SJSA1 (cell line): ENCODE measurements at places on chromosomes 7 and 10. TPM values are rescaled to one million over a fixed set of nuclear protein-coding genes. Genes with fewer than 3 reads are reported as not detected.

DNA sequence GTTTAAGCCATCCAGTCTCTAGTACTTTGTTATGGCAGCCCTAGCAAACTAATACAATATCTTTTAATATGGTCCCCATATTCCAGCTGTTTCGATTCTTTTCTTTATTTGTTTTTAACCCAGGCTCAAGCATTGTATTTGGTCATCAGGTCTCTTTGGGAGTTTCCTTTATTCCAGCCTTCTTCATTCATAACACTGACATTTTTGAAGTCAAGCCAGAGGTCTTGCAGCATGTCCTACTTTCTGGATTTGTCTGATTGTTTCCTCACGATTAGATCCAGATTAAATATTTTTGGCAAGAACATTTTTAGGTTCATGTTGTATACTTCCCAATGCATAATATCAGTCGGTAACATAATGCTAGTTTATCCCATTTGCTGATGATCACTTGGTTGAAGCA lies 11.8 kb downstream of the SLC25A13 start:
- no peak for DNase-seq

The CARD11 gene
- 0.22 and 0.50 TPM in 2 replicates for total RNA-seq

The CYP2E1 gene
- total RNA-seq: 0.37 TPM in 1 of 2 replicates, not detected in the other

The LIPJ gene
- total RNA-seq: not detected in 2 replicates

- no peak for DNase-seq
Measured at GRCh38 chr10:48282829-48283228, 8.3 kb upstream of the FRMPD2 start.

DNA sequence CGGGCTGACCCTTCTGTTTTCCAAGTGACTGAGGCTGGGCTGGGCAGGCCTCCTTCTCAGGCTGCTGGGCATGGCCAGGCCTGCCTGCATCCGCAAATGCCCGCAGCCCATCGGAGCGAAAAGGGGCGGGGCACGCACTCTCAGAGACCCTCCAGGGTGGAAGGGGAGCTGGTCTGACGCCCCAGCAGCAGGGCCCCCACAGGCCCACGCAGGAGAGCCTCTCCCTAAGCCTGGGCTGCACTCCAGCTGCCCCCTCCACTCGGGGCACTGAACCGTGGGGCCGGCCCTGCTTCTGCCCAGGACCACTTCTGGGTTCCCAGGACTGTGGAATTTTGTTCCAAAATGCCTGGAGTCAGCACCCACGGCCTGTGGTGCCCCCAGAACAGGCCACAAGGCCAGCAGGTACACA lies 9.3 kb downstream of the ADAP1 start:
- DNase-seq: no peak

- DNase-seq: no peak
Measured at GRCh38 chr7:83015916-83016315, 146.8 kb downstream of the PCLO start.

- no peak for DNase-seq
Measured at GRCh38 chr7:158563051-158563450, 24.6 kb downstream of the PTPRN2 start.

GRCh38 chr7:123929655-123930054 lies 4.6 kb downstream of the SPAM1 start:
- no peak for DNase-seq

DNA sequence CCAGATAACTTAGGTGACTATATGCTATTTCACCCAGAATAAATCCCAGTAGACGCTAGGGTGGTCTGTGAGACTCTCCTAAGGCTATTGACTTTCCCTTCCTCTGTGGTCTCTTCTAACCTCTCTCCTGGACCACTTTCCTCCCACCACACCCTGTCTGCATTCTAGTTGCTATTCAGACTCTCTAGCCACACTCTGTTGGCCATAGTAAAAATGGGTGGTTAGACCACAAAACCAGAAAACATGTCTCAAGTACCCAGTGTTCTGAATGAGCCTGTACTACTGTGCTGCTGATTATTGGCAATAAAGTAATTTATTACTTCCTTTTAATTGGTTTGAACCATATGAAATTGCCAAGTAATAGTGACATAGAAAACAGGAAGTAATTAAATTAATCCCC lies 240.8 kb downstream of the KIF20B start:
- DNase-seq: no peak

The MYO1G gene
- total RNA-seq: 0.11 TPM in 1 of 2 replicates, not detected in the other

GRCh38 chr10:74977913-74978847 lies 133.3 kb upstream of the SAMD8 start:
- no peak for DNase-seq

- DNase-seq: peak; percentile 99
Measured at GRCh38 chr7:139682136-139683013, 95.4 kb downstream of the HIPK2 start.

GRCh38 chr7:22697876-22698606 lies 29.0 kb upstream of the IL6 start:
- no peak for DNase-seq

DNA sequence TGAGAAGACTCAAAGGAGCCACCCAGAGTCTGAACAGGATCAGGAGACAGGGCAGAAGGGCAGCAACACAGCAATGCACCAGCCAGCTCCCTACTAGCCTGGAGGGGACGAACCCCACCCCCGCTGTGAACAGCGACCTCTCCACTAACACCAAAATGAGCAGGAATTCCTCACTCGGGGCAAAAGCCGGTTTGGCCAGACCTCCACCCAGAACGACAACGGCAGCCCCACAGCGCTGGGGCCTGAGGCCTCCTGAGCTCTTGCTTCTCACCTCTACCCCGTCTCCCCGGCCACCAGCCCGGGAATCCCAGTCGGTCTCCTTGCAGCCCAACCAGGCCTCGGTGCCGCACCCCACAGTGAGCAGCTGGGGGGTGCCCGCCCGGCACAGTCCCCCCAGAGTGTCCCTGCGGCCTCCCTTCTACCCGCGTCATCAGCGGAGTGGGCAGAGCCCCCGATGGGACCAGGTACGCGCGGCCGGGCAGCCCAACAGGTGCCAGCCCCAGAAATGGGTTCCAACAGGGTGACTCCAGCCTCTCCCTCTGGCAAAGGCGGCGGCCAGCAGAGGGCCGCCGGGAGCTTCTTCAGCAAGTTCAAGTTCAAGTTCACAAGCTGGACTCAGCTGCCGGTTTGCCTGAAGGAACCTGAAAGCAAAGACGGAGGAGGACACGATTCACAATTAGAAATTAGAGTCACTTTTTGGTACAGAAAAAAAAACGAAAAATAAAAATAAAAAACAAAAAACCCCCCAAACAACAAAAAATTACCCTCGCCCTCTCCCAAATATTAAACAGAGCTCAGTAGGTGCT lies 129.0 kb downstream of the MARCHF5 start:
- no peak for DNase-seq

GRCh38 chr7:67045496-67045995 lies 48.9 kb downstream of the TYW1 start:
- no peak for DNase-seq

- DNase-seq: no peak
Measured at GRCh38 chr7:128352153-128352537, 8.4 kb upstream of the RBM28 start.

The SEMA3D gene
- 4.4 and 5.3 TPM in 2 replicates for total RNA-seq

GRCh38 chr10:35335133-35336083 lies 901 bp upstream of the CCNY start:
- no peak for DNase-seq

The SLC39A12 gene
- total RNA-seq: not detected in 2 replicates

The STEAP1 gene
- 8.3 and 14.2 TPM in 2 replicates for total RNA-seq

The PTN gene
- total RNA-seq: 56.7 and 70.6 TPM in 2 replicates

The LIPN gene
- not detected in 2 replicates for total RNA-seq

DNA sequence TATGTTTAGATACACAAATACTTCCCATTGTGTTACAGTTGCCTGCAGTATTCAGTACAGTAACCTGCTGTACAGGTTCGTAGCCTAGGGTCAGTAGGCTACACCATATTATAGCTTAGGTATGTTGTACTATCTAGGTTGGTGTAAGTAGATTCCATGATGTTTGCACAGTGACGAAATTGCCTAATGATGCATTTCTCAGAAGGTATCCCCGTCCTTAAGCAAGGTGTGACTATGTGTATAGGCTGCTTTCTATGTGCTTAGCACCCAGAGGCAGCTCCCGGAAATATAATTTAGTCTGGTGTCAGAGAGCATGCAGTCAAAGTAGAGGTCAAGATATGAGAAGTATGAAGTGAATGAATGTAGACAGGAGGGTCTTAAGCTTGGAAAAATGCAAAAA lies 9.8 kb downstream of the MAPK8 start:
- DNase-seq: no peak

The GIMAP7 gene
- not detected in 2 replicates for total RNA-seq

- DNase-seq: no peak
Measured at GRCh38 chr10:102600816-102601215, 43.5 kb upstream of the TRIM8 start.

DNA sequence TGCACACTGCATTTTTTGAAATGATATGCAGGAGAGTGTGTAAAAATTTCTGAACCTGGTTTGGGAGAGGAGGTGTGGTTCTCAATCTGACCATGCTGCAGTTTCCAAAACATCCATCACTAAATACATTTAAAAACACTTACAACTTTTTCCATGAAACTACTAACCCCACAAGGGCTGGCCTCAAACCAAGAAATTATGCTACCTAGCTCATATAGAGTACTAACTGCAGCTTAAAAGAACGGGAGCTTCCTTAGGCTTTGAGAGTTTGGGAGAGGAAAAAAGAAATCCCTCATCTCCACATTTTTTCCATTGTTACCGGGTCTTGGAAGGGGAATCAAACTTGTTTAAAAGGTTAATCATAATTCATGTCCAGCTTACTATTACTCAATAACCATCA lies 214.2 kb downstream of the GLI3 start:
- no peak for DNase-seq

GRCh38 chr10:5624701-5625100 lies 41.7 kb downstream of the ASB13 start:
- DNase-seq: no peak

GRCh38 chr10:79001082-79001885 lies 67.5 kb upstream of the ZMIZ1 start:
- DNase-seq: peak; percentile 51

DNA sequence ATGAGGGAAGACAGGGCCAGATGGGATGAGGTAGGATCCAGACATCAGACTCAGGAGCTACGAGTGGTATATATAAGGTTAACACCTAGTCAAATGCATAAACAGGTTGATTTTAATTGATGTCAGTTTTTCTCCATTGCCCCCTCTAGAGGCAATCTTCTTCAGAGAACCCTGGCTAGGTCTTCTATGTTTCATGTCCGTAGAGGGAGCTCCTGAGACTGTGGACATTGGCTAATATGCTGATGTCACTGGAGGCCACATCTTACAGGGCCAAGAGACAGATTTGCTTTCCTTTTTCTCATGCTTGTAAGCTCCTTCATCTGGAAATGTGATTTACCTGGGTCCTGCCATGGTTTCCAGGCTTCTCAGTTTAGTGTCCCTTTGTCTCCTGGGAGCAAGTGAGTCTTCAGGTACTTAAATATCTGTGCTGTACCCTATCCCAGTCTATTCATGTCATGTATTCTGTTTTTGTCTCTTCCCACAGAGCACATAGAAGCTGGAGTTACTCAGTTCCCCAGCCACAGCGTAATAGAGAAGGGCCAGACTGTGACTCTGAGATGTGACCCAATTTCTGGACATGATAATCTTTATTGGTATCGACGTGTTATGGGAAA lies 161.6 kb upstream of the PRSS1 start:
- no peak for DNase-seq

The GIMAP5 gene
- not detected in 2 replicates for total RNA-seq

The TWIST1 gene
- 49.5 and 76.2 TPM in 2 replicates for total RNA-seq

DNA sequence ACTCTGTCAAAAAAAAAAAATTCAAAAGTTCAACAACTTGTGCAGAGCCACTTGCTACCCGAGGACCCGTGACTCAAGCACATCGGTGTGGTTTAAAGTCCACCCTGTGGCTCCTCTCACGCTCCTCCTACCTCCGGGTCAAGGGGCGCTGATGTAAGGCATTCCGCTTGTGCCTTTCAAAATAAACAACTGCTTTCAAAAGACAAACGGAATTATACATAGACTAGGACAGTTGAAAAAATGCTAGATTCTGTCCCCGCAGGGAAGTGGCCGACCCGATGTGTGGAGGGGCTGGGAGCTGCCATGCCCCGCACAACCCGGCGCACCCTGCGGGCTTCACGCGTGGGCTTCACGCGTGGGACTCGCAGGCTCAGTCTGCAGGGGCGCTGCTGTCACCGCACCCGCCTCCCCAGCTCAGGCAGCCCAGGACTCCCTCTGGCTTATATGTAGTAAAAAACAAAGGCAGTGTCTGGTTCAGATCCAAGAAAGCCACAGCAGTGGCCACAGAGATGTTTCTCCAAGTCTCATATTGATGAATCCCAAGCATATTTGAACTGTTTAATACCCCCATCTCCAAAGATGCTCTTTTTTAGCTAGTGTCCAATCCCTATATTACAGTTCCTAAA lies 239.7 kb upstream of the INHBA start:
- peak; percentile 80 for DNase-seq

GRCh38 chr7:132519936-132520335 lies 56.3 kb downstream of the PLXNA4 start:
- no peak for DNase-seq

GRCh38 chr10:105063796-105064195 lies 422.7 kb downstream of the SORCS3 start:
- DNase-seq: no peak

- no peak for DNase-seq
Measured at GRCh38 chr10:5508786-5509185, 9.4 kb upstream of the CALML5 start.

The RBP3 gene
- not detected in 2 replicates for total RNA-seq

The CELF2 gene
- not detected in 2 replicates for total RNA-seq

DNA sequence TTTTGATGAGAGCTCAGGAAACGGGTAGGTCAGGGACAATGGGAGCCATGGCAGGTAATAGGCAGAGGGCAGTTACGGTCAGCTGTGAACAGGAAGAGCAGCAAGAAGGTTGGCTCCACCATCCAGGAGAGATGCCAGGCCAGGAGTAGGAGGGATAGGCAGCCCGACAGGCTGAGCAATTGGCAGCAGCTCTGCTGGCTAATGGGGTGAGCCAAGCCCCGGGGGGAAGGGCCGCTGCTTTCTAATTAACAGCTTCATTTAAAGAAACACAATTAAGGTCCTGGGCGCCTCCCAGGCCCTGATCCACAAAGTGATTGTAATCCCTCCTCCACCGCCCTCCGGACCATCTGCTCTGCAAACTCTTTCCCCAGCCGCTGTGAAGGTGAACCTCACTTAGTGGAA lies 23.7 kb downstream of the SH2B2 start:
- DNase-seq: no peak

The HOGA1 gene
- 0.21 TPM in 1 of 2 replicates, not detected in the other for total RNA-seq

The EFCAB10 gene
- not detected in 2 replicates for total RNA-seq

The RAPGEF5 gene
- 0.03 and 0.97 TPM in 2 replicates for total RNA-seq

DNA sequence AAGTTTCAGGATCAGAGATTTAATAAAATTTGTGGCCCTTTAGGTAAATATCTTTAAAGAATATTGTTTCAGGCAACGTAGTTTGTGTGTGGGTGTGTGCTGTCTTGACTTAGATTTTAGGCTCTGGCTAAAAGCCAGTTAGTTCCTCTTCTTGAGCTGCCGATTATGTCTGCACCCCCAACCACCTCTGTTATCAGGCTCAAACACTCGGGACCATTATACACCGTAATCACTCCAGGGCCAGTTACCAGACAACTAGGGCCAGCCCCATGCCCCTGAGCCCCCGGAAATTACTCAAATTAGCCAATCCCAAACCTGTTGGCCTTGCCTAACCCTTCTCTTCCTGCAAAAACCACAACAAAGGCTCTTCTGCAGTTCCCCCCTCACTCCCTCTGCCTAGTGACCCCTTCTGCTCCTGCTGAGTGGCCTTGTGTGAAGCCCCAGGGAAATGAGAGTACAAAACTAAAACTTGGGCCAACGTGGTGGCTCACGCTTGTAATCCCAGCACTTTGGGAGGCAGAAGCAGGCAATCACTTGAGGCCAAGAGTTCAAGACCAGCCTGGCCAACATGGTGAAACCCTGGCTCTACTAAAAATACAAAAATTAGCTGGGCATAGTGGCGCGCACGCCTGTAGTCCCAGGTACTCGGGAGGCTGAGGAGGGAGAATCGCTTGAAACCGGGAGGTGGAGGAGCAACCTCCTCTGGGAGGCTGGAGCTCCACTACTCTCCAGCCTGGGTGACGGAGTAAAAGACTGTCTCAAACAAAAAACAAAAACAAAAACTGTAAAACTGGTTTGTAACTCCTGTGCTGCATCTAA lies 9.2 kb upstream of the HNRNPF start:
- no peak for DNase-seq
